GM23248 (cell line): ENCODE measurements at places on chromosomes 3 and 15.

GRCh38 chr15:62147551-62147950 lies 17.5 kb downstream of the C2CD4B start:
- no peak for DNase-seq

DNA sequence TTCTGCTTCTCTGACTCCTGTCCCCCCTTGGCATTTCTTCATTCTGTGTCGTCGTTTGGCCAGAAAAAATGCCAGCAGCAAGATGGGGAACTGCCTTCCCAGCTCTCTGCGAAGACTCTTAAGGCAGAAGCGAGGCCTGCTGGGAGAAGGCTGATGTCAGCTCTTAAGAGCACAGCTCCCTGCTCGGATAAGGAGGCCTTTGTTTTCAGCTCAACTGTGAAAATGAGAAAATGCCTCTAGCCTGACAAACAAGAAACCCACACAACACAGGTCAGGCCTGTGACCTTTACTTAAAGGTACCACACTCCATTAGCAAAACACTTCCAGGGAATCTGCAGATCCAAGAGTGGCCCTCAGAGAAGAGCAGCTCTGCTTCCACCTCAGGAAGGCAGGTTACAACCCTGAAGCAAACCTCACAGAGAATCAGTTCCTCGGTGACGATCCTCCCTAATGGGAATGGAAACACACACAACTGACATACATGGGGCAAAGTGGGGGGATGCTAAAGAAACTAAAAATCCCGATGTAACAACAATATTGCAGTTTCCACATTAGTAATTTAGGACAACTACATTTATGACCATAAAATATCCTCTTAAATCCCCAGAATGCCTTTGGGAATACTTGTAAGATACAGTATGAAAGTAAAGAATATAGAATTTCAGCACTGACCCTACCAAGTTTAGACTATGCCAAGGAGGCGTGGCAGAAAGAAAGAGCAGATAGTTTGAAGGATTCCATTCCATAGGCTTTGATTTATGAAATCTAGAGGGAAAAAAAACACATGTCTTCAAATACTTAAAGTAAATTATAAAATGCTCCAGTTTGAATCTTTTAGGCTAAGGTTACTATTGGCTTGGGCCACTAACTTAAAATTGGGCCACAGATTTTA lies 52.1 kb downstream of the VGLL4 start:
- peak; percentile 87 for DNase-seq

- no peak for DNase-seq
These were observed 23.6 kb downstream of the UBE2E1 start for GRCh38 chr3:23829242-23829934.

- peak; percentile 34 for DNase-seq
These were observed 145.0 kb downstream of the MYLK start for GRCh38 chr3:123739106-123739505.

GRCh38 chr3:25724948-25725645 lies 58.1 kb downstream of the NGLY1 start:
- DNase-seq: no peak

GRCh38 chr15:47582233-47582632 lies 135.1 kb upstream of the SEMA6D start:
- no peak for DNase-seq

DNA sequence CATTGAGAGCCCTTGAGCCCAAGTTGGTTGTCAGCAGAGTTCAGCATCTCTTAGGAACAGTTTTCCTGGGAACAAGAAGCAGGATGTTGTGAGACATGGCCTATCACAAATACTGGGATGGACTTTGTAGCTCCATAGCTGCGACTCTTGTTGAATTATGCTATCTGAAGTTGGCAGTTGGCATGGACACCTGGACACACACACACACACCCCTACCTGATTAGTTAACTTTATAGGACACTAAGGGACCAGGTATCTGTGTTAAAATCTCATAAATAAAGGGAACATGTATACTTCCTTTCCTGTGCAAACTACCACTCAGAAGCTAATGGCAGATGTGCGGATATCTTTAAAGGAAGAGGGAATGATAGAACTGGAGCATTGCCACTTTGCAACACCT lies 10.2 kb upstream of the CHRNA7 start:
- no peak for DNase-seq

DNA sequence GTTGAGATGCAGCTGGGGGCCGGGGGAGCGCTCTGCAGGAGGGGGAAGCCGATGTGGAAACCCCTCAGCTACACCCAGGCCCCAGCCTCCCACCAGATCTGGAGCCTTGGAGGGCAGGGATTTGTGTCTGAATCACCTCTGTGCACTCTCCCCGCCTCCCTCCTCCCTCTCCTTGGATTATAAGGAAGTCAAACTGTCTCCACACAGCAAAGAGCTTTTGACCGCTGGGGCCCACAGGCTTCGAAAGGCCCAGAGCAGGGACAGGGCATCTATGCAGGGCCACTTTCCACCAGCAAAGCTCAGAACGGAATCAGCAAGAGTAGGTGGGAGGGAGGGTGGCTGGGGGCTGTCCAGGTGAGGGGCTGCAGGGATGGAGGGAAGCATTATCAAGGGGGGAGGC lies 68.9 kb downstream of the IQSEC1 start:
- no peak for DNase-seq

DNA sequence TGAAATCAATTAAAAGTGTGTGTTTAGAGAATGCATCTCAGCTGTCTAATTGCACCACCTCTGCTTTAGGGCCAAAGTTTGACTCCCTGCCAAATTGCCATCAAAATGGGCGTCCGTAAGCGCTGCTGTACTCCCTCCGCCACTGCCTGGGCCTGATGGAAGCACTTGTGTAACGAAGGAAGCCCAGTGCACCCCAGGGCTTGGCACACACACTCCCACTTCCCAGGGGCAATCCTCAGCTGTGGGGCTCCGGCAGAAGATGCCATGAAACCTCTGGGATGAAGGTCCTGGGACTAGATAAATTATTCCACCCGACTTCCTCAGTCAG lies 137.8 kb downstream of the RORA start:
- no peak for DNase-seq

DNA sequence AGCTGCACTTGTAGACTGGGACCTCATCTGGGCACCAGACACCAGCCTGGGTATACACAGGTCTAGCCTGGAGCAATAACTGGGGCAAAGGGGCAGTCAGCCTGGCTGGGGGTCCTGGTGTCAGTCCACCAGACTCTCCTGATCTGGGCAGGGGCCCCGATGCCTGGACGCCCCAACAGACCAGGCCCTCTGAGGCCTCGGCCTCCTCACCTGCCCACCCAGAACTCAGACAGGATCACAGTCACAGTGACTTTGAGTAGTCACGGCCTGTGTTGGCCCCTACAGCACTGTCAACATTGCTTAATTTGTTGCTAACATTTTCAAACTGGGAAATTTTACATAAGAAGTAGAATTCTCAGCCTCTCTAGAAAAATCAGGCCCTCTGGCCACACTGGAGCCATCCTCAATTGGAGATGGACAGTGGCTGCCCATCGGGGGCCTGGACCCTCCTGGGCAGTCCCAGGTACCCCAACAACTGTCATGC lies 5.8 kb downstream of the TWF2 start:
- DNase-seq: no peak

DNA sequence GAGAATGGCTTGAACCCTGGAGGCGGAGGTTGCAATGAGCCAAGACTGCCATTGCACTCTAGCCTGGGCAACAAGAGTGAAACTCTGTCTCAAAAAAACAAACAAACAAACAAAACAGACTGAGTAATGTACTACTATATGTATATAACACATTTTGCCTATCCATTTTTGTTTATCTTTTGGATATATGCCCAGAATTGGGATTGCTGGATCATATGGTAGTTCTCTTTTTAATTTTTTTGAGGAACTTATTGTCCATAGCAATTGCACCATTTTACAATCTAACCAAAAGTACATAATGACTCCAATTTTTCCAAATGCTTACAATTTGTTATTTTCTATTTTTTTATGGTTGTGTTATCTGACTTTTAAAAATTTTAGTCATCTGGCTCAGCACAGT lies 47.3 kb downstream of the GMPS start:
- no peak for DNase-seq

GRCh38 chr3:123535580-123535979 lies 49.3 kb downstream of the HACD2 start:
- DNase-seq: peak; percentile 95

DNA sequence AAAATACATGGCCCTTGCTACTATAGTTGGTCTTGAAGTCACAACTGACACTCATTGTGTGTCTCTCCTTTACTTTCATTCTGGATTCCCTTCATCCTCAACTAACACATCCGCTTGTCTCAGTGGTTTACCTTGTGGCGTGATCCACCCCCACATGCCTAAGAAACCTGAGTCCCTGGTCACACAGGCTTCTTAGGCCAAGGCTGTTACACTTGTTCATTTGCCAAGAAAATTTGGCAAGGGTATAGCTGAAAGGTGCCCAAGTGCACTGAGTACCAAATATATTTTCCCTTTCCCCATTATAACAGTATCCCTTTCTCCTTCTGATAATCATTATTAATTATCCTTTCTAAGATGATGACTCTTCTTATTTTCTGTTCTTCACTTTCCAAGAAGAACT lies 207.6 kb upstream of the STAC start:
- no peak for DNase-seq

GRCh38 chr15:89669941-89670340 lies 9.2 kb downstream of the PLIN1 start:
- DNase-seq: no peak

DNA sequence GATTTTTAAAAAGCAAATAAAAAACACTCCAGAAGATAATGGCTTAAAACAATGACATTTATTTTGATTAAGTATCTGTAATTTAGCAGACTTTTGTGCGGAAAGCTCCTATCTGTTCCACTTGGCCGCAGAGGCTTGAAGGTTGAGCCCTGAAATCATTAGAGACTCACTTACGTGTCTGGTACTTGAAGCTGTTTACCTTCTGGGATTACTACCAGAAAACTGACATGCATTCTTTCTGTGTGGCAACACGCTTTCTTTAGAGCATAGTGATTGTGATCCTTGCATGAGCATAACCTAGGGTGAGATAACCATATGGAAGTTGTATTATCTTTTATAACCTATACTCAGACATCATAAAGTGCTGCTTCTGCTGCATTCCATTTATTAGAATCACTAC lies 298.5 kb downstream of the SI start:
- no peak for DNase-seq

GRCh38 chr3:126891791-126892190 lies 91.1 kb upstream of the PLXNA1 start:
- DNase-seq: no peak

GRCh38 chr15:70582143-70582945 lies 181.0 kb downstream of the UACA start:
- peak; percentile 80 for DNase-seq

- no peak for DNase-seq
These were observed 893 bp downstream of the MGA start for GRCh38 chr15:41661078-41661517.

DNA sequence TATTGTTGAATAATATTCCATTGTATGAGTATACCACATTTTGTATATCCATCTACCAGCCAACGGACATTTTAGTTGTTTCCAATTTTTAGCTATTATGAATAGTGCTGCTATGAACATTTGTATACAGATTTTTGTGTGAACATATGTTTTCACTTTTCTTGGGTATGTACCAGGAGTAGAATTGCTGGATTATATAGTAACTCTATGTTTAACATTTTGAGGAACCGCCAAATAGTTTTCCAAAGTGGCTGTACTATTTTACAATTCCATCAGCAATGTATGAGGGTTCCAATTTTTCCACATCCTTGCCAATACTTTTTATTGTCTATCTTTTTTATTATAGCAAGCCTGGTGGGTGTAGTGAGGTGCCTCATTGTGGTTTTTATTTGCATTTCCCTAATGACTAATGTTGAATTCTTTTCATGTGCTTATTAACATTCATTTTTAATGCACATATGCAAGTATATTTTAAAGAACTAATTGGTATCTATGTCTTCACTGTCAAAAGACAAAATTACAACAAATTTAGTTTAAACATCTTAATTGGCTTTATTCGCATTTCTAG lies 77.5 kb upstream of the PIAS1 start:
- no peak for DNase-seq

GRCh38 chr3:113051787-113052186 lies 61.0 kb downstream of the GTPBP8 start:
- DNase-seq: no peak

- peak; percentile 57 for DNase-seq
These were observed 469.4 kb upstream of the ROBO2 start for GRCh38 chr3:76570436-76571057.

GRCh38 chr15:74233851-74234597 lies 2.1 kb upstream of the CCDC33 start:
- peak; percentile 55 for DNase-seq

DNA sequence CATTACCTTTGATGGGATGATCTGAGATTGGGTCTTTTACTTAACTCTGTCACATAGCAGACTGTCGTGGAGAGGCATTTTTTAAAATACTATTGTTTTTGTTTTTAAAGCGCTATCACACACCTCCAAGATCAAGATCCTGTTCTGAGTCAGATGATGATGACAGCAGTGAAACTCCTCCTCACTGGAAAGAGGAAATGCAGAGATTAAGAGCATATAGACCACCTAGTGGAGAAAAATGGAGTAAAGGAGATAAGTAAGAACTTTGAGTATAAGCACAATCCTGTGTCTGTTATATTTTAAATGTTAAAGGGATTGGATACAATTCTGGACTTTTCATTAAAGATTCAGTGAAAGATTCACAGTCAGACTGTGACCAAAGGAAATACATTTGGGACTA lies 18.4 kb upstream of the ZBTB47 start:
- peak; percentile 55 for DNase-seq

GRCh38 chr15:88250826-88251225 lies 5.7 kb downstream of the NTRK3 start:
- DNase-seq: no peak

DNA sequence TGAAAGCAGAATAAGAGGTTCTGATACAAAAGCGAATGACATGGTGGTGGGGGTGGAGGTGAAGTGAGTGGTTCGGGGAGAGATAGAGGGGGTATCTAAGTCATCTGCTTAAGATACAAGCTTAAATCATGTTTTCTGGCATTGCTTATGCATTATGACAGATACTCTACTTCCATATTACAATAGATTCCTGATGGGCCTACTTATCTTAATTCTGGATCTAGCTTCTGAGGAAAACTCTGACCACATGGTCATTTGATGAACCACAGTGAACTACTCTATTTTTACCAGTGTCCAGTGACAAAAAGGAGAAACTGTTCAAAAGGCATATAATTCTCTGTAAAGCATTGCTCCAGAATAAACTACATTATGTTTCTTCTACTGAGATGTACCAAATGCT lies 673.7 kb upstream of the CCDC54 start:
- no peak for DNase-seq

DNA sequence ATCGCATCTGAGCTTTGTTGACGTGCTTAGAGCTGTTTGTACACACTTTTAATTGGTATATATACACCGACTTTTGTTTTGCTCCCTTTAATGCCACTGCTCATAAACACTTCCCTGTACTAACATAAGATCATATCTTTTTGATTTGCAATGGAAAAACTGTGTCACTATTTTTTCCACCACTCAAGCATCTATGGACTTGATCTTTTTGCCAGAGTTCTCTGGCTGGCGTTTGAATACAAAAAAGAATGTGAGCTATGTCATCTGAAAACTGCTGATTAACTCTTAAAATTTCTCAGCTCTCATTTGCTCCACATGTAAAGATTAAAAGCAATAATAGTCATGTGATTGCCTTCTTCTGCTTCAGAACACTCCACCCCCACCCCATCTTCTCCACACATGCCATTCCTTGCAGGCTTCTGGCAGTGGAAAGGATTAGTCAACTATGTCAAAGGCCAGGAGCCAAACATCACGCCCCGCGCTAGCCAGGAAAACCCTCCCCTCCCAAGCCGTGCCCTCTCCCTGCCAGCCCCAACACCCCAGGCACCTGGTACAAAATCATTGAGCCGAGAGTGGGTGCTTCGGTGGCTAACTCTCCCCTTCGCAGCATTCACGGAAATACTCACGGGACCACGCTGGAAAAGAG lies 123.4 kb upstream of the MEF2A start:
- peak; percentile 92 for DNase-seq
